ENCODE measurements at places on chromosomes 1 and 21.
A peak's percentile ranks its signal among the peaks of the same experiment; 100 is the strongest.

- no peaks in the 10 kb centered on the region for H3K36me3 ChIP-seq
- H3K27me3 ChIP-seq, result peaks cover 11% of the 10 kb centered on the region
- H3K4me1 ChIP-seq, result no peaks in the 10 kb centered on the region
- H3K27ac ChIP-seq, result no peak overlapping the region
These were observed 191.9 kb downstream of the URB2 start for GRCh38 chr1:229817936-229818335.

DNA sequence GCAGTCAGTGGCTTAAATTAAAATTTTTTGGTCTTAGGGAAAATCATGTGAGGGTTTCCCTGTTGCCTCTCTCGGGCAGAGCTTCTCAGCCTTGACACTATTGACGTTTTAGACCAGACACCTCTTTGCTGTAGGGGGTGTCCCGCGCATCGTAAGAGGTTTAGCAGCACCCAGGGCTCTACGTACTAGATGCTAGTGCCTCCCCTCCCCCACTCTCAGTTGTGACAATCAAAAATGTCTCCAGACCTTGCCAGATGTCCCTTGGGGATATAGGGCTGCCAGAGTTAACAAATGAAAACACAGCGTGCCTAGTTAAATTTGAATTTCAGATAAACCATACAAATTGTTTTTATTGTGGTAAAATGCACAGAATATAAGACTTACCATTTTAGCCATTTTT is 293.3 kb downstream of the DISC1 start:
- H3K36me3 ChIP-seq, result no peaks in the 10 kb centered on the region
- peaks cover 38% of the 10 kb centered on the region for H3K4me1 ChIP-seq
- H3K27me3 ChIP-seq, result peaks cover 36% of the 10 kb centered on the region
- H3K4me3 ChIP-seq, result no peak overlapping the region
- no peak overlapping the region for H3K27ac ChIP-seq

GRCh38 chr1:223771814-223772770 is 59.8 kb downstream of the CAPN2 start:
- H3K4me1 ChIP-seq, result peaks cover 22% of the 10 kb centered on the region
- DNase-seq, result no peak
- no peak overlapping the region for H3K27ac ChIP-seq
- H3K4me3 ChIP-seq, result no peak overlapping the region

DNA sequence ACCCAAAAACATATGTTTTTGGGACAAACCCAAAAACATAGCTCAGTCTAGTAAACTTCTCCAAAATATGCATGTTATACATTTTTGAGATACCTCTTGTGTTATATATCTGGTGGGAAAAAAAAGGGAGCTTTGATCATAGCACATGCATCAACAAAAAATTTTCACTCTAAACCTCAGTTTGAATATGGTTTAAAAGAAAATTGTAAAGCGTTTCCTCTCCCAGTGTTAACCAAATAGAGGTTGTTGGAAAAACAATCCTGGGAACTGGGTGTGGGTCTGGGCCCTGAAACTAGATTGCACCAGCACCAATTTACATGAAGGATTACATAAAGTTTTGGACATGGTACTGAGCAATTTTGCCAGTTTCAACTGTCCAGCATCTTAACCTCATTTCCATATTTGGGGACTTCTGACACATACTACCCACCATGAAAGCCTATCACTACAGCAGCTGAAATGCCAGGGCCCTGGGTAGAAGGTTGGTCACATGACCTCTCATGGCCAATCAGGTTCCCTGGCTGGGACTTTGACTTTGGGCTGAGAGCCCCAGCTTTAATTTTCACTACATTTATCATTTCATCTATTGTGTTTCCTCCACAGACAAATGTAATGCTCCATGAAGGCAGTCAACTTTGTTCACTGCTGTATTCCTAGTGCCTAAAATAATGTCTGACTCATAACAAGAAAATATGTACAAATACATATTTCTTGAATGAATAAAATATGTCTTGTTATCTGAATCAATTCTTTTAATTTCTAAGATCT is 150.7 kb downstream of the SETD4 start:
- no peak overlapping the region for H3K4me3 ChIP-seq
- no peaks in the 10 kb centered on the region for H3K36me3 ChIP-seq
- no peak overlapping the region for H3K27ac ChIP-seq
- peaks cover 16% of the 10 kb centered on the region for H3K27me3 ChIP-seq

DNA sequence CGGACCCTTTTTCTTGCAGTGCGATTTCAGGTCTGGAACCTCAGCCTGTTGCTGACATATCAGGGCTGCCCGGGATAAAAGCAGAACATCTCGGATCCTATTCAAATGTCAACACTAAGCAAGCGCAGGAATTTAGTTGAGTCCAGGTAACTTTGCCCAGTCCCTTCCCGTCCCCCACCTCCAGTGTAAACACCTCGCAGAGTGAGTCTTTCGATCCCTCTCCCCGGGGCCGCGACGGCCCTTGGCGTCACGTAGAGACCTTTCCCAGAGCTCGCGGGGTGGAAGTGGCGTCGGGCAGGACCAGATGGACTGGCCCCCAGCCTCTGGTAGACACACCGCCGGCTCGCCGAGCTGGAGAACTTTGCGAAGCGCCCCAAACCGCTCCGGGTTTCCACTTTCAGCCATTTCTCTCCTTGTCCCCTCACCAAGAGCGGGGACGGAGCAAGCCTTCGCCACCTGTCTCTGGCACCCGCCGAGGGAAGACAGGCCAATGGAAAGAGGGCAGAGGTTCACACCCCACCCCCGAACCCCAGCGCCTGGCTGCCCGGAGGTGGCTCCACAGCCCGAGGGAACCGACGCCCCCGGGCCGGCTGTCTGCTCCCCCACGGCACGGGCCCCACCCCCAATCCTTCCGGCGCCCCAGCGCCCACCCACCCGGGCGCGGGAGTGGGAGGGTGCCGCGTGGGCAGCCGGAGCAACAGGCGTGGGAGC is 570 bp downstream of the KCND3 start:
- peaks cover 68% of the 10 kb centered on the region for H3K27me3 ChIP-seq
- no peak overlapping the region for H3K27ac ChIP-seq
- peaks cover 7% of the 10 kb centered on the region for H3K4me1 ChIP-seq
- DNase-seq, result no peak
- H3K4me3 ChIP-seq, result peak overlapping the region; percentile 47

- DNase-seq, result no peak
- no peak overlapping the region for H3K4me3 ChIP-seq
- H3K27me3 ChIP-seq, result no peaks in the 10 kb centered on the region
- H3K36me3 ChIP-seq, result no peaks in the 10 kb centered on the region
- no peak overlapping the region for H3K27ac ChIP-seq
These were observed 197.1 kb downstream of the AJAP1 start for GRCh38 chr1:4851385-4852065.

GRCh38 chr1:1157914-1158710 is 15.6 kb upstream of the TTLL10 start:
- peak; percentile 82 for DNase-seq
- H3K4me3 ChIP-seq, result peak overlapping the region; percentile 54
- peaks cover 2% of the 10 kb centered on the region for H3K36me3 ChIP-seq
- no peaks in the 10 kb centered on the region for H3K4me1 ChIP-seq
- no peaks in the 10 kb centered on the region for H3K27me3 ChIP-seq

DNA sequence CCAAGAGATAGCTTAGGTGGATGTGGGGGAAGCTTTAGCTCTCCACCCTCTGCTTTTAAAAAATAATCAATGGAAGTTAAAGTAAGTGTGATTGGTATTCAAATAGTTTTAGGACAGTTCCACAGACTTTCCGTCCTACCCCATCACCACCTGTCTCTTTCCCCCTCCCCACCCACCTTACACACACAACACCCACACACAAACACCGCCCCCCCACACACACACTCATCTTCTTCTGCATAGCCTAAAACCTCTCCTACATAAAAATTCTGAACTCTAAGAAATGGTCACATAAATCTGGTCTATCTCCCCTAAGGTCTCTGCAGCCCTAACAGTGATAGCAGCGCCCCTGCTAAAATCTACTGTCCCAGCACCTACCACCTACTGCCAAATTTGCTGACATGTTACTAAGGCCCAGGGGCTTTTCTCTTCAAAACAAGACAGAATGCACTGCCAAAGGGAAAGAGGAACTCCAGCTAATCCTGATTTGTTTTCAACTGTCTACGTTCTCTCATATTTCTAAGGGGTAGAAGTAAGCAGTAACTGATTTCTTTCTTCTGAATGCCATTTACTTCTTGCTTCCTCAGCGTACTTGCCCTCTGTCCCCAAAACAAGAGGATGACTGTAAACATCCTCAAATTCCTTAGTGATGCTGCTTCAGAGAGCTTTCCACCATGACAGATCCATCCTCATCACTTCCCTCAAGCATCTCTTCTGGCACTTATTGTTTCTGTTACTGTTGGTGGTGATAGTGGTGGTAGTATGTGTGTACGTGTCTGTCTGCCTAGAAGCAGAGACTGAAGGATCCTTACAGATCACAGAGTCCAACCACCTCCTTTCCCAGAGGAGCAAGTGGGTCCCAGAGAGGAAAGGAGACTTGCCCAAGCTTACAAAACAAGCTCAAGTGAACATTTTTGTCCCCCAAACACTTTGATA is 56.8 kb downstream of the LUZP1 start:
- no peak overlapping the region for H3K4me3 ChIP-seq
- H3K27ac ChIP-seq, result peak overlapping the region; percentile 3
- no peak for DNase-seq
- peaks cover 17% of the 10 kb centered on the region for H3K36me3 ChIP-seq
- H3K27me3 ChIP-seq, result no peaks in the 10 kb centered on the region
- peaks cover 59% of the 10 kb centered on the region for H3K4me1 ChIP-seq

GRCh38 chr21:41877901-41878830 is 978 bp downstream of the PRDM15 start:
- H3K4me1 ChIP-seq, result peaks cover 21% of the 10 kb centered on the region
- H3K27me3 ChIP-seq, result no peaks in the 10 kb centered on the region
- peak overlapping the region; percentile 90 for H3K4me3 ChIP-seq
- H3K27ac ChIP-seq, result peak overlapping the region; percentile 92
- peaks cover 15% of the 10 kb centered on the region for H3K36me3 ChIP-seq
- DNase-seq, result peak; percentile 83

- H3K36me3 ChIP-seq, result peaks cover 13% of the 10 kb centered on the region
- no peak for DNase-seq
- H3K4me3 ChIP-seq, result no peak overlapping the region
These were observed 4.4 kb downstream of the PSEN2 start for GRCh38 chr1:226874579-226875425.

GRCh38 chr1:94731891-94732290 is 88.3 kb upstream of the SLC44A3 start:
- H3K4me1 ChIP-seq, result peaks cover 4% of the 10 kb centered on the region
- H3K36me3 ChIP-seq, result no peaks in the 10 kb centered on the region
- no peak overlapping the region for H3K27ac ChIP-seq

DNA sequence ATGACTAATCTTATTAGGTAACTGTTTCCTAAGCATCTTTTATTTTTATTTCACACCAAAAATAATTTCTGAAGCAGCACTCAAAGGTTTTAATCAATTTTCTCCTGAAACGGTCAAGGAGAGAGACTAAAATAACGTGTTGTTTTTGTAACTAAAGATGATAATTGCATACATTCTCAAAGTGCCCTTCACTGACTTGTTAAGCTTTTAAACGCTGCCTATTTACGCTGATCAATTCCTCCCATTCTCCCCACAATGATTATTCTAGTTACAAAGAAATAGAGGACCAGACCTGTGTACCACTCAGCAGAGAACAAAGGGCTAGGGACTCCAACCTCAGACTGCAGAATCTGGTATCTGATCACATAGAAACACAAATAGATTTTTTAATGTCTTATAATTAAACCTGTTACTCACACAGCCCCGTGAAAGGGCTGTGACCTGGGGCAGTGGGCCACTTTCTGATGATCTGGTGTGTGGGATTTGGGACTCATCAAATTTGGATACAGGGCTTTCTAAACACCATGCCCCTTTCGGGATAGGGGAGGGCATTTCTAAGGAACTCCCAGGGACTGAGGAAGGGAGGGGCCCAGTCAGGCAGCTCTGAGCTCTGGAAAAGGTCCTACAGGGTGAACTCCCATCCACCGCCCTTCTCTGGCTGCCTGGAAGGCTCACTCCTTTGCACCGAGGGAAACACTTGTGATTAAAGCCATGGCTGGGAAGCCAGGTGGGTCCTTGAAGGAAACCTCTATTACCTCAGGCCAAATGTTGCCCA is 65.2 kb downstream of the BCAR3 start:
- H3K4me1 ChIP-seq, result peaks cover 17% of the 10 kb centered on the region
- no peak overlapping the region for H3K4me3 ChIP-seq
- no peaks in the 10 kb centered on the region for H3K36me3 ChIP-seq
- peaks cover 40% of the 10 kb centered on the region for H3K27me3 ChIP-seq

DNA sequence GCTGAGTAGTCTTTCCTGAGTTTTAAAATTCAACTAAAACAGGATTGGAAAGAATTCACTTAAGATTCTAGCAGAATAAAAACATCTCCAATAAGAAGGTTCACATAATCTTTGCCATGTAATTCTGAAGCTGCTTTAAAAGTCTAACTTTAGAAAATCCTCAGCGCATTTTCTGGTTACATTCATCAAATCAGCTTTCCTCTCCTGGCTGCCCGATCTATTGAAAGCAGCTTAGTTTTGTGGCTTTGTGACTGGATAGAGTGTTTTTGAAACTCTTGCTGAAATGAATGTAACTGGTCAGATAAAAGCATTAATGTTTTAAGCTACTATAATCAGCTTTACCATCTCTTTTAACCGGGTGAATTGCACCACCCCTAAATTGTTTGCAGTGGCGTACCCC is 66.8 kb downstream of the DOP1B start:
- H3K27me3 ChIP-seq, result no peaks in the 10 kb centered on the region
- no peak for DNase-seq
- no peak overlapping the region for H3K27ac ChIP-seq
- no peak overlapping the region for H3K4me3 ChIP-seq

GRCh38 chr1:236141447-236142252 is 689 bp upstream of the GPR137B start:
- H3K27ac ChIP-seq, result peak overlapping the region; percentile 78
- H3K4me3 ChIP-seq, result peak overlapping the region; percentile 86
- peak; percentile 77 for DNase-seq
- H3K36me3 ChIP-seq, result peaks cover 4% of the 10 kb centered on the region

DNA sequence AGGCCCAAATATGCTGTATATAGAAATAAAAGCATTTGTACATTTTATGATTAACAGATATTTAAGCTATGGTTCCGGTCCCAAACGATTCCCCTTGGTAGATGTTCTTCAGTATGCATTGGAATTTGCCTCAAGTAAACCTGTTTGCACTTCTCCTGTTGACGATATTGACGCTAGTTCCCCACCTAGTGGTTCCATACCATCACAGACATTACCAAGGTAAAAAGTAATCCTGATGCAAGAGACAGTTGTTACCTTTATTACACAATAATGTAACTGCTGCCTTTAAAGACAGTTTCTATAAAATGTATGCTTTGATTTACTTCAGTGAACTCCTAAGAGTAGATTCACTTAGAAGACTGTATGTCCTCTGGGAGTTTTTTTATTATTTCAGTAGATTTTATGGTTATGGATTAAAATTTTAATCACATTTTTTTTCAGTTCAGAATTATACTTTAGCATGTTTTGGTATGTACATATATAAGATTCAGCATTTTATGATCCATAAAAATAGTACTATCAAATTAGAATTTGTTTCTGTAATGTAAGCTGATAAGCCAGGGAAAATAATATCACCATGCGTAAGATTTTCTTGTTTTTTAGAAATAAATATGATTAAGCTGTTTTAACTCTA is 96.5 kb downstream of the USP25 start:
- no peaks in the 10 kb centered on the region for H3K27me3 ChIP-seq
- H3K36me3 ChIP-seq, result peaks cover 32% of the 10 kb centered on the region
- peaks cover 14% of the 10 kb centered on the region for H3K4me1 ChIP-seq
